ENCODE measurements at places on chromosomes 1 and 21.
A peak's percentile ranks its signal among the peaks of the same experiment; 100 is the strongest.

DNA sequence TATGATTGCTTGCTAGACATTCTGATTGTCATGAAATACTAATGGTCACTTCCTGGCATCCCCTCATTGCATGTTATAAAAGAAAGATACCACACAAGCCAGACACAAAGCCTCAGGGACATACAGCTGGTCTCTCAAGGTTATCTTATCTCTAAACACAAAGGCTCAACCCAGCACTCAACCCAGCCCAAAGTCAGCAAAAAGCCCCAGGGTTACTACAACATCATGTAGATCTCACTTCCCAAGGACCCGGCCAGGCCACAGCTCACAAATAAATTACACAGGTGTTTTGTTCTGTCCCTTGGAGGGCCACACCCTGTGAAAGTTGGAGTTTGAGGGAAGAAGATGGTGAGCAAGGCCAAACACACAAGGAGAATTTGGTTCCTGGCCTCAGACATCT, 109.7 kb upstream of the BARHL2 start:
- no peak for DNase-seq

- DNase-seq, result no peak
Measured at GRCh38 chr1:73411479-73411878, 786.5 kb downstream of the LRRIQ3 start.

DNA sequence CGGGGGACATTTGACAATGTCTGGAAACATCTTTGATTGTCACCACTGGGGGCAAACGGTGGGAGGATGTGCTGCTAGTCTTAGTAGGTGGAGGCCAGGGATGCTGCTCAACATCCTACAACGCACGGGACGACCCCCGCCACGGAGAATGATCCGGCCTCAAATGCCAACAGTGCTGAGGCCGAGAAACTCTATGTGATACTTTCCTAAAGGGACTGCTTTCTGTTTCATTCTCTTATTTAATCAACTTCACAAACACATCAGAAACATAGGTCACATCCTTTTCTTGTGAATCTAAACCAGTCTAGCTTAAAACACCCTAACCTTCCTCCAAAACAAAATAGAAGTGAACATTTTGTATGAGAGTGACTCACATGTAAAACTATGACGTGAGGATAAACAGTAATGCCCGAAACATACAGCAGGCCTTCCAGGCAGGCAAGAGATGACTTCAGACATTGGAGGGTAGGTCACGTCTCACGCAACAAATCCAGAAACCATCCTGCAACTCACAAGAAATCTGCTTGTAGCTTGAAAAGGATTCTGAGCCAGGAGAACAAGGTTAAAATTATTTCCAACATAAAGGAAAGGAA, 37.2 kb upstream of the ETS2 start:
- DNase-seq, result peak; percentile 76

GRCh38 chr1:36419569-36419968, 21.9 kb upstream of the LSM10 start:
- no peak for DNase-seq

DNA sequence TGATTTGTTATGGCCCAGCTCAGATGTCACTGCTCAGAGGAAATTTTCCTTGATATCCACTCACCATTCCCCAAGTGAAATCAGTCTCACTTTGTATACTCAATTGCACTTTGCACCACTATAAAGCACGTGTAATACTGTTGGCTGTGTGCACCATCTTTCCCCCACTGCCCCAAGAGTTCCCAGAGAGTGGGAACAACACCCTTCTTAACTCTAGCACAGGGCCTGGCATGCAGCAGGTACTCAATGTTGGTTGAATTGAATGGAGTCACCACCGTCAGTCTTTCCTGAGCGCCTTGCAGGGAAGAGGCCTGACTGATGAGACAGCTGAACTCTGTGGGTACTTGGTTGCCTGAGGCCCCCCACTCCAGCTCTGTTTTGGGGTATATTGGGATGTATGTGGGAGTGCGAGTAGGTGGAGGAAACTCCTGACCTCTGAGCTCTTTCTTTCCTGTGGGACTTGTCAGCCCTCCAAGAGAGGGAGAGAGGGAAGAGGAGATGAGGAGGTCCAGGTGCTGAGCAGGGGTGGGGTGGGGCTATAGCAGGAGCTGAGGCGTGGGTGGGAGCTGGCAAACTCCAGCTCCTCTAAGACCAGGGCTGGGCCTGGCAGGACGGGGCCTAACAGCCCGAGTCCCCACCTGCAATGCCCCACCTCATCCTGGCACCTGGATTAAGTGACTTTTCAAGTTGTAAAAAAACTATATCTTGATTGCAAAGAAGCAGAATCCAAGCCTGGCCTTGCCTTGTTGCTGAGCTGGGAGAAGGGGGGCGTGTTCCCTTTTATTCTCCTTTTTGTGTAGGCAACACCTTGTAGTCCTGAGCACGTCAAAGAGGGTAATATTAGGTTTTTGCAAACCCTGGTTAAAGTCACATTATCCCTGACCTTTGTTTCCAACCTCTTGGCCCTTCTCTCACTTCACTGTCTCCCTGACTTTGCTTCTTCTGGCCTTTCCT, 19.4 kb upstream of the WASF2 start:
- no peak for DNase-seq

DNA sequence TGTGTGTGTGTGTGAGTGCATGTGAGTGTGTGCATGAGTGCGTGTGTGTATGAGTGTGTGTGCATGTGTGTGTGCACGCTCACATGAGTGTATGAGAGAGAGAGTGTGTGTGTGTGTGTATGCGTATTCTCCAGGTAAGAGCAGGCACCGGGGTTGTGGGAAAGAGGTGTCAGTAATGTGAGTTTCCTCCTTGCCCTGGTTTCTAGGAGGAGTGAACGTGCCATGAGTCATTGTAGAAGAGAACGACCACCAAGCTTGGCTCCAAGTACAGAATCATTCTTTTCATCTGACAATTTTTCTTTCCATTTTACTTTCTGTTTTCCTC, 79.1 kb downstream of the POFUT2 start:
- peak; percentile 13 for DNase-seq

- DNase-seq, result no peak
Measured at GRCh38 chr1:86756062-86756406, 51.7 kb downstream of the SH3GLB1 start.

DNA sequence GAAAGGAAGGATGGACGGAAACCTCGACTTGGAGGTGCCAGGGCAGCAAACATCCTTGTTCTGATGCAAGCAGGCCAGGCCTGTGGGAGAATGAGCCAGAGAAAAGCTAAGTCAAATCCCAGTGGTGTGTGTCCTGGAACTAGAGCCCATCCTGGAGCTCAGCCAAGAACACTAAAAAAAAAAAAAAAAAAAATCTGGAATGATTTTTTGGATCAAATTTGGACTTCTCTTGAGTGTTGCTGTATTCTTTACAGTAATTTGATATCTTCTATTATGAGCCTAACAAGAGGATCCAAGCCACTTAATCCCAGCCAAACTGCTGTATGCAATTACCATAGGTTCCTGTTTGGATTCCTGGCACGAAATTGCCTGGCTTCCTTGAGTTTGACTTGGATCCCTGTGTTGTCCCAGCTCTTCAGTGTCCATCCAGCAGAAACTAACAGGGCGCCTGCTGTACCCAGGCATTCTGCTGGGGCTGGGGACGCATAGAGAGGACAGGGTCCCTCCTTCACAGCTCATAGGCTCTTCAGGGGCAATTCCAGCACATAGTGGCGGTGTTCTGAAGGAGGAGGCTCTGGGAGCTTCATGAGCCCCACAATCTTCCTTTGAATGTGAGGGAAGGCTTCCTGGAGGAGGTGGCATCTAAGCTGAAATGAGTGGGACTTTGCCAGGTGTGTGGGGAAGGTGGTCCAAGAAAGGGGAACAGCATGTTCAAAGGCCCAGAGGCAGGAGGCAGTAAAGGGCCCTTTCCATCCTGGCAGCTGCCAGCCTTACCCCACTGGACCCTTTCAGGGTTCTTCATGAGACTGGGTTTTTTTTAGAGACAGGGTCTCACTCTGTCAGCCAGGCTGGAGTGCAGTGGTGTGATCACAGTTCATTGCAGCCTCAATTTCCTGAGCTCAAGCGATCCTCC, 24.7 kb downstream of the EPHX1 start:
- DNase-seq, result no peak

DNA sequence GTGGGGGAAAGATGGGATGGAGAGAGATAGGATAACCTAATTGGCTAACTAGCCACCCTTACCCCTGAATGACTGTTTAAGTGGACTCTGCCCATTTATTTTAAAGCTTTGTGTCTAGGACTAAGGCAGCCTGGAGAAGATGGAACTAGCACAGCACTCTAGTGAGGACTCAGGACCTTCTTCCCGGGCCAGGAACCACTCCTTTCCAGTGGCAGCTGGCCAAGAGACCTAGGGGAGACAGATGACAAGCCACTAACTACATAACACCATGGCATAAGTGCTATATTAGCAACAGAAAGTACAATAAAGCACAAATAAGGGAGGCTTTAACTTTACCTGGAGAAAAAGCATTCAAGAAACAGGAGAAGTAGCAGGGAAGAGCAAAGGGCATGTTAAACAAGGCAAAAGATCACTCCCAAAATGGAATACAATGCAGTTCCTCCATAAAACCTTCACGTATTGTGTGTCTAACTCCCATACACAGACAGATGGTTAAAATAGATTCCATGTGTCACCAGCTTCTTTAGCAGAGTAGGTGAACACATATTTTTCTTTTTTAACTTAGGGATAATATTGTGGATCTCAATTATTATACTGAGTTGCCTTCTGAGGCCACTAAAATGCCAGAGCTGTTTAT, 20.6 kb downstream of the CLCA1 start:
- DNase-seq, result no peak

DNA sequence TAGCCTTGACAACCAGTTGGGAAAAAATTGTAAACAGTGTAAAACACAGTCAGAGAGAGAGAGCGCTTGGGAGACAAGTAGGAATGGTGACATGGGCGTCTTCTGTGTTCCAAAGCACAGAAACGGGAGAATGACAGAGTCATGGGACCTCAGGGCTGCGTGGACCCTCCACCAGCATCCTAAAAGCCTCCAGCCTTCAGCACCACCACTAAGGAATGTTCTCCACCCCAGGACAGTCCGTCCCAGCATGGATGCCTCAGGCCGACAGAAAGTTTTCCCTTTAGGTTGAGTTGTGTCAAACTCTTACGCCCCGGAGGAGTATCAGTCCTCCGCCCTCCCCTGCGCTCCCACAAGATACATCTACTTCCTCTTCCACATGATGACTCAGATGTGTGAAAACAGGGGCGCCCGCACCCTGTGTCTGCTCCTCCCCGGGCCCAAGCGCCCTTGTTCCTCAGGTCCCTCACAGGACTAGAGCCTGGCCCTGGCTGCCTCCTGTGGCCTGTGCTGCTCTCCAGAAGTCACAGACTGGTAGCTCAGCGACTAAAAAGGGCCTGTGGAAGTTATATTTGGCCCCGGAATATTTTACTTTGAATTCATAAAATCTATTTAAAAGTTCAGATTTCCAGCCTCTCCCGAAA, 63.9 kb upstream of the EFHD2 start:
- DNase-seq, result peak; percentile 38

DNA sequence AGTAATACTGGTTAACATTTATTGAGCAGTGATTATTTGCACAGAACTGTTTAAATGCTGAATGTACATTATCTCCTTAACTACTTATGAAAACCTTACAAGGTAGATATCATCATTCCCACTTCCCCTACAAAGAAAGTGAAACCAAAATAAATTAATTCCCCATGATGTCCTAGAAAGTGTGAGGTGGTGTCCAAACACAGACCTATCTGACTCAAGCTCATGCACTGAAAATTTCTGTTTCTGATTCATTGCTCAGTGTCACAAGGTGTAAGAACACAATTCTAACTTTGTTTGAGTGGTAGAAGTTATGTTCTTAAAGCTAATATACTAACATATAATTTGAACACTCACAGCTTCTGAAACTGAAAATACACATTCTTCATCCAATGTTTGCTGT, 178.7 kb downstream of the MRPL39 start:
- no peak for DNase-seq

DNA sequence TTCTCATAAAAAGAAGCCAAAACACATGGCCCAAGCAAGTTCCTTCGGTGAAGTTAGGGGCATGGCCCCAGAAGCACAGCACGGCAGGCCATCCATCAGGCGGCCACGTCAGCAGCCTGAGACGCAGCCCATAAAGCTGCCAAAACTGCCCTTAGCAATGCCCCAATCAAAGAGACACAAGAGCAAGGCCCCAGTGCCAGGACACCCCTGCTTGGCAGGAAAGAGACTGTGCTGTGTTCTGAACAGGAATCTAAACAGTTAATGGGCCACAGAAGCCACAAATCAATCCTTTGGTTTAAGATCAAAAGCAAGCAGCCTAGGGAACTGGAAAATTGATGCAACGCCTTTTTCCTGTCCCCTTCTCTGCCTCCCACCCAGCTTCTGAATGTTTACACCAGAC, 497.0 kb upstream of the USP24 start:
- no peak for DNase-seq

DNA sequence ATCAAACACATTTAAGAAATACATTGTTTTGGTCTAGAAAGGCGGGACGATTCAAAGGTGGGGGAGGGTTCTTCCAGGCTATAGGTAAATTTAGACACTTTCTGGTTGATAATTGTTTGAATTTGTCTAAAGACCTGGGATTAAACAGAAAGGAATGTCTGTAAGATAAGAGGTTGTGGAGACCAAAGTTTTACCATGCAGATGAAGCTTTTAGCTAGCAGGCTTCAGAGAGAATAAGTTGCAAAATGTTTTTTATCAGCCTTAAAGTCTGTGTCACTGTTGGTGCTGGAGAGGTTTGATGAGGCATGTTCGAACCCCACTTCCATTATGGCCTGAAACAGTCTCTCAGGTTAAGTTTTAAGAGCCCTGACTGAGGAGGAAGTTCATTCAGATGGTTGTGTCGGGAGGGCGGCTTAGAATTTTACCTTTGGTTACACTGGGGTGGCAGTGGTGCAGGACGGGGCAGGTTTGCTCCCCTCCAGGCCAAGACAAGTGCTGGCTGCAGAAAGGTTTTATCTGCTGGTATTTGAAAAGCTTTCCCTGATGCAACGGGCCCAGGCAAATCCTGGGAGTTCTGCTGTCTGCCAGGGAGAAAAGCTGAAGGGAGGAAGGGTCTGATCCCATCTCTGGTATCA, 16.0 kb upstream of the SLC2A5 start:
- no peak for DNase-seq

DNA sequence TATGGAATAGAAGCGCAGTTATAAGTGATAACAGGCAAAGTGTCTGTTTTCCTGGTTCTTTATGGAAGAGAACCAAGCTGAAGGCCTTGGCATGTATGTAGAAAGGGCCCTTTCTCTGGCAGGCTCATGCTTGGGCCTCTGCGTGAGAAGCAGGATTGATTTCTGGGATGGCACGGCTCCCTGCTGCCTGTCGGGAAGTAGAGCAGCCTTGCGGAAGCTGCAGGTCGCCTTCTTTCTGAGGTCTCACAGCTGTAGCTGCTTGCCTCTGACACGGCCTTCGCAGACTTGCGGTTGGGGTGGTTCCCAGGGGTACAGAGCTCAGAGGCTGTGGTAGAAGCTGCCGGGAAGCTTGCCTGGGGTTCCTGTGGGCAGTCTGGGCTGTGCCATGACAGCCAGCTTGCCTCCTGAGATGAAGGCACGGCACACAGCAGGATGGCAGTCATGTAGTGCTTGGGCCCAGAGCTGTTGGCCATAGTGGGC, 39.4 kb downstream of the TRAPPC10 start:
- DNase-seq, result no peak

GRCh38 chr1:207831517-207832327, 79.2 kb downstream of the CD34 start:
- peak; percentile 67 for DNase-seq

GRCh38 chr1:9891207-9891606, 18.9 kb downstream of the CTNNBIP1 start:
- no peak for DNase-seq

All from stimulated activated CD4-positive, alpha-beta T cell treated with anti-CD3 and anti-CD28 coated beads, Interleukin-1b, Interleukin-23, amount 100 ng/mL, for 48 hours (primary cell).